ENCODE measurements at places on chromosomes 4 and X. TPM values are rescaled to one million over a fixed set of nuclear protein-coding genes. Genes with fewer than 3 reads are reported as not detected.

DNA sequence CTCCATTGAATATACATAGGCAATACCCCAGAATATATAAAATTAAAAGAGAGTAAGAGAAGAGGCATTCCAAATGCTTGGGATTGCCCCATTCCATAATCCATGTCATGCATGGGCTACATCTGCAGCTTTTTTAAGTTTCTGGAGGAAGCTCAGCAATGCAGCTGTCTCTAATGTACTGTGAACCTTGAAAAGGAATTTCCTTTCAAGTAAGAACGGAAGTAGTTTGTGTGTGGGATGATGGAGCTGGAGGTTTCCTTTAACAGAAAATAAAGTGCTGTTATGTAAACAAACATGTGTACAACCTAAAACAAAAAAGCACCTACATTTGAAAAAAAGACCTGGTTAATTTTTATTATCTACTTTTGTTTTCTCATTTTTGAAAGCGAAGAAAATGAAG, 303.5 kb downstream of the BMPR1B start:
- H3K4me1 ChIP-seq, result no peaks in the 10 kb centered on the region
- no peaks in the 10 kb centered on the region for H3K27me3 ChIP-seq
- H3K4me3 ChIP-seq, result no peak overlapping the region

DNA sequence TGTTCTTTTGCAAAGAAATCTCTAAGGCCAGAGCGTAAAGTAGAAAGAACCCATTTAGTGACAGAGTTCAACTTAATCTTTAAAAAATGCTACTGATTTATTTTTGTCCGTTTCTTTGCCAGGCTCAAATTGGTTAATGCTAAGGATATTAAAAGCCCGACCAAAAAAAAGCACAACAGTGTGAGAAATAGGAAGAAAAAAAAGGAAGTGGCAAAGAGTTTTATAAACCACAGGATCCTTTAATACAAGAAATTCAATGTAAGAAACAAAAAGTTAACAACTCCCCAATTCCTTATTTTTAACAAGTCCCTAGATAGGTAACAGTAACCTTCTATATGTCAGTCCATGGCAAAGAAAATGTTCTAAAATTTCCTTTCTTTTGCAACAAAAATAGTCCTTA, 480.4 kb downstream of the ACTRT1 start:
- DNase-seq, result no peak
- no peaks in the 10 kb centered on the region for H3K4me1 ChIP-seq
- H3K27me3 ChIP-seq, result no peaks in the 10 kb centered on the region
- no peak overlapping the region for H3K4me3 ChIP-seq
- H3K36me3 ChIP-seq, result no peaks in the 10 kb centered on the region

DNA sequence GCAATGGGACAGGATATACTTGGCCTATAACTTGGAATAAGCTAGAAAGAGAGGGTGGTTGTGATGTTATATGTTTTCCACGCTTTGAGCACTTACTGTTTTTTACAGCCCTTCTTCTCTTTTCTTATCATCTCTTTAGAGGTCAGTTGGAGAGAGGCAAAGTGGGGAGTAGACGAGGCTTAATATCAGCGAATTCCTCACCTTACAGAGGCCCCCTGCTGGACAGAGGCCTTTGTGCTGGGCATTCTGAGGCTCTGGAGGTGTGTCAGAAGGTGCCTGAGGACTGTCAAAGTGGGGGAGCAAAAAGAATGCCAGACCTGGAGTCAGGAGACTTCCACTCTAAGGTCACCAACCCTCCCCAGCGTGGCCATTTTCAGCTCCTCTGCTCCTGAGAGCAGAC, 42.5 kb downstream of the MAMLD1 start:
- H3K27ac ChIP-seq, result no peak overlapping the region
- H3K27me3 ChIP-seq, result no peaks in the 10 kb centered on the region
- no peaks in the 10 kb centered on the region for H3K36me3 ChIP-seq
- no peak for DNase-seq
- no peaks in the 10 kb centered on the region for H3K4me1 ChIP-seq
- no peak overlapping the region for H3K4me3 ChIP-seq

GRCh38 chr4:33349376-33349775, 2629.2 kb downstream of the PCDH7 start:
- DNase-seq, result no peak
- H3K27me3 ChIP-seq, result no peaks in the 10 kb centered on the region
- no peak overlapping the region for H3K27ac ChIP-seq
- no peaks in the 10 kb centered on the region for H3K4me1 ChIP-seq
- no peak overlapping the region for H3K4me3 ChIP-seq

DNA sequence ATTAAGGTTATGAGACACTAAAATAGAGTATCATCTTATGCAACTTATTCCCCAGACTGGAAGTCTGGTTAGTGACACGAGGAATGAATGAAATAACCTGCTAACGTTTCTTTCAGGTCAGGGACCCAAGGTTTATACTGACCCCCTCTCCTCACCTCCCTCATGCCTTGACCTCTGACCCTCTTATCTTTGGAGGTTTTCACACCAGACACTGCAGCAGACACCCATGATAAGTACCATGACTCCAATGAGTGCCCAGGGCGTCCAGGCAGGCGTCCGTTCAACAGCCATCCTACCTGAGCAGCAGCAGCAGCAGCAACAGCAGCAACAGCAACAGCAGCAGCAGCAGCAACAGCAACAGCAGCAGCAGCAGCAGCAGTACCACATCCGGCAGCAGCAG, 4.2 kb upstream of the NLGN3 start:
- no peaks in the 10 kb centered on the region for H3K4me1 ChIP-seq
- no peak for DNase-seq
- no peak overlapping the region for H3K4me3 ChIP-seq

GRCh38 chrX:34873500-34874225, 68.9 kb upstream of the FAM47B start:
- no peaks in the 10 kb centered on the region for H3K4me1 ChIP-seq
- no peak for DNase-seq
- no peaks in the 10 kb centered on the region for H3K36me3 ChIP-seq
- H3K27me3 ChIP-seq, result no peaks in the 10 kb centered on the region
- no peak overlapping the region for H3K4me3 ChIP-seq

DNA sequence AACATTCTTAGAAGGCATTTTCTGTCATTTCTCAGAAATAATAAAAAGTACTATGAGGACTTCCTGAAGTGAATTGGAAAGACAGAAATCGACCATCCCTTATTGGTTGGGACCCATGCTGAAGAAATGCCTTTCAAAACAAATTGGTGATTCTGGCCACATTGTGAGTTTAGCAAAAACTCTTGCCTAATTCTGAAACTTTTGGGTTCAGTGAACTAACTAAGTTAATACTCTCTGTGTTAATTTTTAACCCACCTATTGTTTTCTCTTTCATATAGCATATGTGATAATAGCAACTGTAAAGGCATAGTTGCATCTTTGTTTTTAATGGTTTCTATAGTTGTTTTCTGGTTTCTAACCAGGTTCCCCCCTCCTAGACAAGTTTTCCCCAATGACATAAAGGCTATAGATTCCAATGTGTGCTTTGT, 129.3 kb upstream of the FAT1 start:
- H3K4me3 ChIP-seq, result no peak overlapping the region
- H3K4me1 ChIP-seq, result no peaks in the 10 kb centered on the region
- H3K27ac ChIP-seq, result no peak overlapping the region
- no peaks in the 10 kb centered on the region for H3K27me3 ChIP-seq
- H3K36me3 ChIP-seq, result no peaks in the 10 kb centered on the region

DNA sequence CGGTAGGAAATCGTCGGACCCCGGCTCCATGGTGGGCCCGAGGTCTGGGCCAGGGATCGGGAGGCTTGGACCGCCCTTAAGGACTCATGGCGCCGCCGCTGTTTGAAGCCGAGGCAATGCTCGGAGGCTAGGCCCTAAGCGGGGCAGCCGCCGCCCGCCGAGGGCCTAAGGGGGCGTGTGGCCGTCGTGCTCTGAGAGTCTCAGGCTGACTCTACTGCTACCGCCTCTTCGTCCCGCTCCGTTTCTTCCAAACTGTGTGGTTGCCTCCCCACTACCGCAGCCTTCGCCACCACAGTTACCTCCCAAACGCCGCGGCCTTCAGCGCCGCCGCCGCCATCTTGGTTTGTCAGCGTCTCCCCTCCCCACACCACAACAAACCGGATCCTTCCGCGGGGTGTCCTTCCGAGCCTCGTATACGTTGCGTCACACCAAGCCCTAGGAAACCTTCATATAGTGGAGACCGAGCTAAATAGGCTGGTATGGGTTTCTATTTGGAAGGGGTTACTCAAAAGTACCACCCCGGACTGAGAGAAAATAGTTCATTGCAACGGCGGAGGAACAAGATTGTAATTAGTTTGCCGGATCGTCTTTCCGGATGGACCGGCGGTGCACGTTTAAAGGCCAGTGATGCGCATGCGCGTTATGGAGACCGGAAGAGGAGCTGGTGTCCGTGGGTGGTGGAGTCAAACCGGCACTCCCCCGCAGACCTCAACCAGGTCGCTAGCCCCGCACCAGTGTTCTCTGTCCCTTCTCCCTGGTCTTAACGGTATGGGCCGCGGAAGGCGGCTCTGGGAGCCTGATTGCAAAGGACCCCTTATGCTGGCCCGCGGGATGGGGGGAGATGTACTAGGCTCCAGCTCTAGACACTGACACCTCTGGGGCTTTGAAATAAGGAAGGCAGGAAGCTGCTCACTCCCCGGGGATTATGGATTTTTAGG, at the start of gene KDM5C:
TSS of gene KDM5C (minus strand) at position 348 of the 938 bp plus-strand sequence. CDS start at position 30, 318 bp downstream.
- peaks cover 2% of the 10 kb centered on the region for H3K36me3 ChIP-seq
- peak; percentile 74 for DNase-seq
- peaks cover 10% of the 10 kb centered on the region for H3K4me1 ChIP-seq
- H3K27ac ChIP-seq, result peak within 1 kb of the TSS; percentile 95
- H3K27me3 ChIP-seq, result no peaks in the 10 kb centered on the region

TMEM150C gene
- 13.1 TPM for total RNA-seq

DNA sequence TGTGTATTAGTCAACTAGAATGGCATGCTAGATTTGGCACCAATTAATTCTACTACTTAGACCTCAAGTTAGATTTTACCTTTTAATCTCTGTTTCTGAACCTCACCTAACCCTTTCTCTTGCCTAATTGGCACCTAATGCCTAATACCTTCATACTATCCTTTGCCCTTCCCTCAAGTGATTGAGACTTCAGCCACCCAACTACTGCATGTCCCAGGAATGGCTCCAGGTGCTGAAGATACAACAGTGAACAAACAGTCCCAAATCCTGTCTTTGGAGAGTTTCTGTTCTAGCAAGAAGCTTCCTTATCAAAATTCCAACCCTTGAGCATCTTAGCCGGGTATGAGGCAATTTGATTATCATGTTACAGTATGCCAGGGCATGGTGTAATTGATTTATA, 139.9 kb downstream of the CPE start:
- no peaks in the 10 kb centered on the region for H3K36me3 ChIP-seq
- no peak overlapping the region for H3K4me3 ChIP-seq
- no peaks in the 10 kb centered on the region for H3K4me1 ChIP-seq
- H3K27me3 ChIP-seq, result peaks cover 6% of the 10 kb centered on the region

DNA sequence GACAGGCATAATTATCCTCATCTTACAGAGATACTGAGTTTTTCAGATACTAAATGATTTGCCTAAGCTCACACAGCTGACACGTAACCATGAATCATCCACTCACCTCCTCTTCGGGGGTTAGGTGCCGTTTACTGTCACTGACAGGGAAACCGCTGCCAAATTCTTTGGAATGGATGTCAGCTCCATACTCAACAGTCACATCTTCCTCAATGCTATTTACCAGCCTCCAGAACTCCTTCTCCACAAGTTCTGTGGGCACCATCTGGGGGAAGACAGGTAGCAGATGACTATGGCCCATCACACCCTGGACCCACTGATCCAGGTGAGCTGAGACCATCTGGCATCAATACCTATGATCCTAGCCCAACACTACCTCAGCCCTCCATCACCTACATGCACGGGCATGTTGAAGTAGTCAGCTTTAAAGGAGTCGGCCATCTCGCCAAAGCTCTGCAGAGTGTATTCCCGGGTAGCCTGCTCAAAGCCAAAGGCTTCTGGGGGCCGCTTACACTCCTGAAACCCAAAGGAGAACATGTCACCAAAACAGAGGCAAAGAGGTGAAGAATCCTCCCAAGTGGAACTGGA, 13.5 kb downstream of the KDM5C start:
- H3K27me3 ChIP-seq, result no peaks in the 10 kb centered on the region
- no peak for DNase-seq
- no peaks in the 10 kb centered on the region for H3K4me1 ChIP-seq
- H3K4me3 ChIP-seq, result no peak overlapping the region
- peaks cover 77% of the 10 kb centered on the region for H3K36me3 ChIP-seq
- H3K27ac ChIP-seq, result no peak overlapping the region

GRCh38 chr4:78567500-78568060, 16.0 kb downstream of the ANXA3 start:
- no peaks in the 10 kb centered on the region for H3K27me3 ChIP-seq
- no peaks in the 10 kb centered on the region for H3K36me3 ChIP-seq
- DNase-seq, result no peak
- peak overlapping the region; percentile 82 for H3K27ac ChIP-seq
- no peak overlapping the region for H3K4me3 ChIP-seq

- peaks cover 16% of the 10 kb centered on the region for H3K4me1 ChIP-seq
- no peaks in the 10 kb centered on the region for H3K36me3 ChIP-seq
- H3K4me3 ChIP-seq, result no peak overlapping the region
- DNase-seq, result no peak
- H3K27ac ChIP-seq, result no peak overlapping the region
Measured at GRCh38 chr4:78616046-78616498, 64.5 kb downstream of the ANXA3 start.

TEX13A gene
- not detected for total RNA-seq

DNA sequence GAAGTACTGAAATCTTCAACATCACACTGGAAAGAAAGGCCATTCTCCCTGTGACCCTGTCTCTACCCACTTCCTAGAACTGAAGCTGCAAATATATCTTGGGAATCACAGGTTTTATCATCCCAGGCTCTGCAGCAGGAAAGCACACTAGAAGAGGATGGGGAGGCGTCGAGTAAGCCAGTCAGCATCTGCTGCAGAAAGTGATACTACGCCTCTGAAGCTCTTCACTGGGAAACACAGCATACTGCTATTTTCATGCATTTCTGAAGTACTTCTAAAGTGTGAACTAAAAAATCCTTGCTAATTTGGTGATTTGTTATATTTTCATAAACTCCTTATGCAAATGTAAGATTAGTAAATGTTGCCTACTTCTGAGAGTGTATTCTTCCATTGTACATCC, 29.1 kb downstream of the RAB33B start:
- H3K36me3 ChIP-seq, result no peaks in the 10 kb centered on the region
- no peak overlapping the region for H3K27ac ChIP-seq
- no peak overlapping the region for H3K4me3 ChIP-seq

DNA sequence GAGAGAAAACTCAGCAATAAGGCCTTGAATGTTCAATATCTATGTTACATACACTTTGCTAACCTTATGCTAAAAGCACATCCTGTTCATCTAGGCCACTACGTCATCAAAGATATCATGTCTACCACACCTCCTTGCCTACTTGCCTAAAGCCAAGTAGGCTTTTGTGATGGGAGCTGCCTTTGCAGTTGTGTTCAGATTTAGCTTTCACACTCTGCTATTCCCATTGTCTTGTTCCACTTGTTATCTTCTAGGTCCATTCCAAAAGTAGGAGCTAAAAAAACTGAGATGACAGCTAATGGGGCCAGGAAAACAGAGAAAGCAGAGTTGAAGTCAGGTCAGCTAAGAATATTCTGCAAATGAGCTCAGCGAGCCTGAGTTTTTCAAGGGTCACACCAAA, 153.6 kb upstream of the EDNRA start:
- H3K27ac ChIP-seq, result no peak overlapping the region
- no peak overlapping the region for H3K4me3 ChIP-seq
- H3K36me3 ChIP-seq, result no peaks in the 10 kb centered on the region
- H3K27me3 ChIP-seq, result no peaks in the 10 kb centered on the region
- DNase-seq, result no peak

MGAT4D gene
- not detected for total RNA-seq

FRMPD3 gene
- not detected for total RNA-seq

GRCh38 chrX:19569121-19569805, 54.0 kb upstream of the MAP3K15 start:
- DNase-seq, result no peak
- H3K4me3 ChIP-seq, result no peak overlapping the region
- H3K4me1 ChIP-seq, result peaks cover 5% of the 10 kb centered on the region
- H3K27ac ChIP-seq, result no peak overlapping the region
- H3K27me3 ChIP-seq, result no peaks in the 10 kb centered on the region

Data from tibial nerve (tissue), 4 donors.